ENCODE measurements at places on chromosomes 16 and 17.
A peak's percentile ranks its signal among the peaks of the same experiment; 100 is the strongest.

DNA sequence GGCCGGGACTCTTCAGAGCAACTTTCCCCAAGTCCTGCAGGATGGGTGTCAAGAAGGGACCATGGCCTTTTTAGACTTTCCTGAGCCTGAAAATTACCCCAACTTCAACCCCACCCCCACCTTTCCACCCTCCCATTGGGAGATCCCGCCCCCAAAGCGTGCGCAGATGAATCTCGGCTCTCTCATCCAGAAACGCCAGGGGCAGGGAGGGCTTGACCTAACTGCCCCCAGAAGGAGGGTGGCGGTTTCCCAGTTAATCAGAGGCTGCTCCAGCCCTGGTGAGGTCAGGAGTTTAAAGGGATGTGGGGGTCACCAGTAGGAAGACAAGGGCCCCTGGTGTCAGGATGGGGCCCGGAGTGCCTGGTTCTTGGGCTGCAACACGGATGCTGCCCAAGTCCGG, 480 bp downstream of the KIF19 start:
- DNase-seq = no peak

DNA sequence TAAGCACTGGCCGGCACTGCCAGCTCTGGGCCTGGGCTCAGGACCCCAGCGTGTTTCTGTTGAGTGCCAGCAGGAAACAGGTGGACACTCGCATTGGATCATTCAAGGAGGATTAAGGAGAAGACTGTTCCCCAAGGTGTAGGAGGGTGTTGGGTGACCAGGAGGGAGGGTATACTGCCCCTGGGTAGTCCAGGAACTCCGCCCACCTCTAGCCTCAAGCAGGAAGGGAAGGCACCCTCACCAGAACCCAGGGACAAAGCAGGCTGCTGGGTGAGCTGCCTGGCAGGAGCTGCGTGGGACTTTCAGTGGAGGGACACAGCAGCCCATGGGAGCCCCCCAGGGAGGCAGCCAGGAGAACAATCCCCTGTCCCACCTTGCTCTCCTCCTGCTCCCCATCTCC, 7.7 kb upstream of the RAB37 start:
- no peak for DNase-seq

- DNase-seq = no peak
Measured at GRCh38 chr17:74427048-74427762, 4.7 kb upstream of the GPRC5C start.

- peak; percentile 70 for DNase-seq
Measured at GRCh38 chr16:1331712-1332617, 1.5 kb upstream of the BAIAP3 start.

DNA sequence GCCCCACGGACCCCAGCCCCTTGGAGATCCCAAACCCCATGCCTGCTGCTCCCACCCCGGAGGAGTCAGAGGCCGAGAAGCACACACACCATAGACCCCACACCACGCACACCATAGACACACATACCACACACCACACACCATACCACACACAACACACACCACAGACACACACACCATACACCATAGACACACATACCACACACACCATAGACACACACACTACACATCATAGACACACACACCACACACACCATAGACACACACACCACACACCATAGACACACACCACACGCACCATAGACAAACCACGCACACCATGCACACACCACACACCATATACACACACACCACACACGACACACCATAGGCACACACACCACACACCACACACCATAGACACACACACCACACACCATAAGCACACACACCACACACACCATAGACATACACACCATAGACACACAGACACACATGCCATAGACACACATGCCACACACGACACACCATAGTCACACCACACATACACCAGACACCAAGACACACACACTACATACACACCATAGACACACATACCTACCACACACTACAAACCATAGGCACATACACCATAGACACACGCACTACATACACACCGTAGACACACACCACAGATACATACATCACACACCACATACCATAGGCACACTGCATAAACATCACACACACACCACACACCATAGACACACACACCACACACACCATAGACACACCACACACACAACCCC, 11.3 kb downstream of the TBC1D16 start:
- DNase-seq = no peak

DNA sequence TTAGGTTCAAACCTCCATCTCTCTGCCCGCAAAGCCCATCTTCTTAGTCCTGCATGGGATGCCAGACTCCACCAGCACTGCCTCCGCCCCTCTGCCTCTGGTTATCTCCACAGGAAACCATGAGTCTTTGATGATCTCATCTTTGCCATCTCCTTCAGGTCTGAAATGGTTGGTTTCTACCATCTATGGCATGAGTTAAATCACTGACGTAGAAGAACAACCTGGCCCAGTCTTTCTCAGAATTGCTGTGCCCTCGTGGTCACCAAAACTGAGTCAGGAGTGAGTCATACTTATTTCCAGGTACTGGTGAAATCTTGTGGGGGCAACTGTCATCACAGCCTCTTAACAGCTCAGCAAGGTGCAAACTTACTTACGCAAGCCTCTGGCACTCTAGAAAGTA, 468.7 kb upstream of the C16orf82 start:
- no peak for DNase-seq
